MCF 10A (cell line): ENCODE measurements at places on chromosomes 5 and 9.
A peak's percentile ranks its signal among the peaks of the same experiment; 100 is the strongest.

DNA sequence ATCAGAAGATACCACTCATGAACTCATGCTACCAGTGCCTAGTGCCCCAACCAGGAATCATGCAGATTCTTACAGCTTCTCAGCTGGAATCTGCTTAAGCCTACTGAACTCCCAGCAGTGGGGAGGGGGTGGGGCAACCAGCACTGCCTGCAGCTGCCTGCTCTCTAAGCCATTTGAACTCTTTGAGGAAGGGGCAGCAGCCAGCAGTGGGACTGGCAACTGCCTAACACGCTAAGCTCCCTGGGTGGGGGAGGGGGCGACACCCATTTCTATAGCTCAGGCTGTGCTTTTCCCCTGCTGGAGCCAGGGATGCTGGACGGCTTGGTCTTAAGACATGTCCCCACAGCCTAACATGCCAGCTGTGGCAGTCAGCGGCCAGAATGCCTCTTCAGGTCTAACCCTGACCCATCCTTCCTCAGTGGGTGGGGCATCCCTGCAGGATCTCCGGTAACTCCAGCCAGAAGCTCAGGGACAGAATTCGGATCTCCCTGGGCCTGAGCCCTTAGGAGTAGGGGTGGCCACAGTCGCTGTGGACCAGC is 889.7 kb downstream of the CDH9 start:
- no peak for DNase-seq

GRCh38 chr5:170166101-170166500 is 60.4 kb downstream of the FOXI1 start:
- no peak for DNase-seq

DNA sequence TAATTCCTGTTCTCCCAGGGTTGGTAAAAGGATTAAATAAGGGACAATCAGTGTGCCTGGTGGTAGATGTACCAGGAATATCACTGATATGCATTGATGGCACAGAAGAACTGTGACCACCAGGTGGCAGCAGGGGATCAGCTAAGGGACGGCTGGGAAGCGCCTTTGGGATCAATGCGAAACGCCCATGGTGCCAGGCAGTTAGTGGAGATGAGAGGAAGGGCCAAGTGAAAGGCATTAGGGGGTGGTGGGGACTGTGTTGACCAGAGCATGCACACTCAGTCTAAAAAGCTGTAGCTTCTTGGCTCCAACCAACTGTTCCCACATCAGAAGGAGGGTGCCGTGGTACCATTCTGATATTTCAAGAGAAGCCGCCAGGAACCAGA is 55.6 kb downstream of the ARHGEF37 start:
- peak; percentile 90 for DNase-seq

GRCh38 chr5:123476731-123477130 is 35.2 kb upstream of the CSNK1G3 start:
- DNase-seq = peak; percentile 41

- no peak for DNase-seq
These were observed 19.7 kb upstream of the ANKHD1 start for GRCh38 chr5:140381972-140382371.

DNA sequence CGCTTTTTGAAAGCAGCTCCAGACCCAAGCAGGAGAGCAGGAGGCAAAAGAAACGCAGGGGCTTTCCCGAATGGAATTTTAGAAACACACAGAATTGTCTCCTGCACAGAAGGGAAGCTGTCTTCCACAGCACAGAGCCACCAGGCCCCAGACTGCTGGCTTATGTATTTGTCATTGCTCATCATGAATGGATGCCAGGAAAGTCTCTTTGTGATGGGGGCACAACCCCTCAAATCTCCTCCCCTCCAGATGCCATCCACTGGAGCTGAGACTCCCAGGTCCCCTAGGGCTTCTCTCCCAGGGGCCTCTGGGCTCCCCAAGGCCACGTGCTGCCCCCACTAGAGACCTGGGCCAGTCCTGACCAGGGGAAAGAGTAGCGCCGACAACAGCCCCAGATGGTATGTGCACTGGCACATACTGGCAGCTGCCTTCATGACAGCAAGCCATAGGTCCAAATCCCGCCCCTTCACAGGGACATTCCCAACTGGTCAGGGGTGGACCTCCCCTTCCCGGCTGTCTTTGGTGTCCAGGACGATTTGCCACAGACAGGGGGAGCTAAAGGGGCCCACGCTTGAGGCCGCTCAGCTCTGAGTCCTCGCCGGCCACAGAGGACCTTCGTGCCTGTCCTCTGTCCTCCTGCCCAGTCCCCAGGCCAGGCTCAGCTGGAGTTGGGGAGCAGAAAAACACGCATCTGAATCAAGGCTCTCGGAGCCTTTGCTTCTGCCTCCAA is 127.8 kb downstream of the KCNIP1 start:
- peak; percentile 23 for DNase-seq

DNA sequence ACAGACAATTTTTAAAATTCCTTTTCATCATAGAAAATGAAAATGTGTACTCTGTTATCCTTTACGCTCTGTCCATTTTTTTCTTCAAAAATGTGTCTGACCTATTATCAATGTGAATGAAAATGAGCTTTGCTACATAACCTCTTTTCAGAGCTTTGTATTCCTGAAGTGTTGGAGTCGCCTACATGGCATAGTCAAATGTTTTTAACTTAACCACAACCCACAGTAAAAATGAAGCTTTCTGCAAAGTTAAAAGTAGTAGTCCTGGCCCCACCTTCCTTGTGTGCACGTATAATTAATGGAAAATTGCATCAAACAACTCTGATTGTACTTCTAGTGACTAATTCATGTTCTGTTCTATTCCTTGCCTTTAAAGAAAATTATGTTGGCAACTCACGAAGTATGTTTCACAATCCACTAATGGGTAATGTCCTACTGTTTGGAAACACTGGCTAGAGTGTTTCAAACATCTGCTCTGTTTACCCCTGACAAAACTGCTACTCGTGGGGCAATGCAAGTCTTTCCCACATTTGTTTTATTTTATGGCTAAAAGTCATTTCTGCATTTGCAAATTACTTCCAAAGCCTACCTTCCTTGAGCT is 18.6 kb upstream of the PSAT1 start:
- peak; percentile 90 for DNase-seq
